Stimulated activated naive CD8-positive, alpha-beta T cell treated with anti-CD3 and anti-CD28 coated beads, Interleukin-15, Interleukin-2, amounts not matched to agents 100 U/mL and 50 U/mL, for 24 hours (primary cell): ENCODE measurements at places on chromosomes 7 and 10.

DNA sequence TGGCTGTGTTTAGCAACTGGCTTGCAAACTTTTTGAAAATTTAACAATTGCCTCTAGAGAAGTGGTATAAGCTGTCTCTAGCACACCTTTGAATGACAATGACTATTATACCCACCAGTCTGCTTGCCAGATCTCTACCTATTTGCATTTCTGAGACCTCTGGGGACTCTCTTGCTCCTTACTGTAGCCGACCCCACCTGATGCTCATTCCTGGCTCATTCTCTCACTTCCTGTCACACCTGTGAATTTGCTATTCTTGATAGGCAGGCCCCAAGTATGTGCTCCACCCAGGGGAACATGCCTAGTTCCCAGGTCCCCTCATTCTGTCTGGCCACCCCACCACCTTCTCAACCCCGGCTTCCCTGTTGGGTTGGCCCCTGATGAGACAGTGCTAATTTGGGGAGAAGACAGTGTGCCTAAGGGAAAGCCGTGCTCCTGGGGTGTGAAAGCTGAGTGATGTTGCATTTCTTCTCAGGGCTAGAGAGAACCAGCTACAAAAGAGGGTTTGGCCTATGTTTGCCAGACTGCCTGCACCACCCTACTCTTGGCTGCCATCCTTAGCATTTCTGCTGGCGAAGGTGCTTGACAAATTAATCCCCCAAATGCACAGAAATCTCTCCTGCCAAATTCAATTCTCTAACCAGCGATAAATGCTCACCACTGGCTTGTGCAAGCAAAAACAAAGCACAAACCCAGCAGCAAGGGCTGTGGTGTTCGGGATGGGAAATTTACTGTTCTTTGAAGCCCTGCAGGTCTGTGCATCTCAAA is 138.2 kb downstream of the RPS24 start:
- DNase-seq: no peak

DNA sequence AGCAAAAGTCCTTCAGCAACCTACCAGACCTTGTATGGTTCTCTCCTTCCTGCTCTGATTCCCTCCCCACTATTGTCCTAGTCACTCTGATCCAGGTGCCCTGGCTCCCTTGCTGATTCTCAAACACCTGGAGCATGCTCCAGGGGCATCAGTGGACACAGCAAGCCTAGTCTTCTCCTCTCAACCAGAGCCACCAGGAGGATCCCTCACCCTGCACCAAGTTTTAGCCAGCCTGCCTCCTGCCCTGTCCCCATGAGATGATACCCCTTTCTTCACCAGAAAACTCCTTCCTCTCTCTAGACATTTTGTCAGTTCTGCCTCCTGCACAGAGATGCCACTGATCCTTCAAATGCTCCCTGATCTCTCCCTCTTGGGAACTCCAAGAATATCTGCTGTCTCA is 11.0 kb downstream of the LLCFC1 start:
- no peak for DNase-seq

DNA sequence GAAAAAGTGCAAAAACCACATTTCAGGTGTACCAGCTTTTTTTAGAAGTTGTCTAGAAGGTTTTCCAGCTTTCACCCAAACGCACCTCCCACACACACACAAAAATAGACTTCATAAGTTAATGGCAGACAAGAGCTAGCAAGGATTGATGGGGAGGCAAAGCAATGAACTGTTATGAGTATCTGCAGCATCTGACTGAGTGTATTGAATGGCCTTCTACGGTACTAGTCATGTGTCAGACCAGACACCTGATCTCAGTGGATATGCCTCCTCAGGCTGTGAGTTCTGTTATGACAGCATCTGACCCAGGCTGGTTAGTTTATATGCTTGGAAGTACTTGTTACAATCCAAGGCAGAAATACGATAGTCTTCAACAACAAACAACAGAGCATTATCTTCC is 406.1 kb upstream of the AUTS2 start:
- DNase-seq: no peak

DNA sequence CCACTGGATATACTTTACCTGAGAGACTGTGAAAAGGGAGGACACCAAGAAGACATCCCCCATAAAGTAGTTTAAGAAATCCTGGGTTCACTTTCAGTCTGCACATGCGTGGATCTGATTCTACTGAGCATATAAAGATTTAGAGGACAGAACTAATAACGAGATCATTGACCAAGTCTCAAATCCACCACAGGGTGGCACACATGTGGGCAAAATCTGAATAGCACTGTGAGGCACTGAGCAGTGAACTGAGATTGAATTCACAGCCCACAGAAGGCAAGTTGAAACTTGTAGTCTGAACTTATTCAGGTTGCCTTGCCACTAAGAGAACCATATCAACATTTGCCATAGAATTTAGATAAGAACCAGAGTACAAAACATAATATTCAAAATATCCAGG is 818.6 kb downstream of the GRID1 start:
- DNase-seq: peak; percentile 5

GRCh38 chr10:130179640-130180039 is 43.4 kb downstream of the GLRX3 start:
- peak; percentile 24 for DNase-seq

DNA sequence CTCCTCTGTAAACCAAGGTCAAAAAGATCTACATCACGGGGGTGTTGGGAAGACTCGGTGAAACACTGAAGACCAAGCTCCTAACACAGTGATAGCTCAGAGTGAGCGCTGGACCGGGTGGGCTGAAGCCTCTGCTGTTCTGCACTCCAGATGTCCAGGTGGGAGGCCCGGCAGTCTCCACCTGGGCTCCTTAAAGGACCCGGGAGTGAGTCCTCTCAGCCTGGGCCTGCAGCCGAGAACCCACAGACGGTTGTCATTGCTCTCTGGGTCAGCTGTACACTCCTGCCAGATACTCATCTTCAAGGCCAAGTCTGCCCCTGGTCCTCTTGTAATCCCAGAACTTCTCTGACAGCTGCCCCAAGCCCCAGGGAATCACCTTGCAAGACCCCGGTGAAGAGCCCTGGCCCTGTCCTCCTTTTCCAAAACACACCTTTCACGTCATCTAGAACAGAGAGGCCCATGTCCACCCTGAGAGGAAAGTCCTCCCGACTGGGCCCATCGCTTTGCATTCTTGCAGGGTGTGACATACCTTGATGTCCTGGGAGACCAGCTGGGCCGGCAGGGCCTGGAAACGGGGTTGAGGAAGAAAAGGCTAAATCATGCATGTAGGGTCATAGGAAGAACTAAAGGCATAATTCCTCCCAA is 43.7 kb downstream of the COL17A1 start:
- DNase-seq: no peak

DNA sequence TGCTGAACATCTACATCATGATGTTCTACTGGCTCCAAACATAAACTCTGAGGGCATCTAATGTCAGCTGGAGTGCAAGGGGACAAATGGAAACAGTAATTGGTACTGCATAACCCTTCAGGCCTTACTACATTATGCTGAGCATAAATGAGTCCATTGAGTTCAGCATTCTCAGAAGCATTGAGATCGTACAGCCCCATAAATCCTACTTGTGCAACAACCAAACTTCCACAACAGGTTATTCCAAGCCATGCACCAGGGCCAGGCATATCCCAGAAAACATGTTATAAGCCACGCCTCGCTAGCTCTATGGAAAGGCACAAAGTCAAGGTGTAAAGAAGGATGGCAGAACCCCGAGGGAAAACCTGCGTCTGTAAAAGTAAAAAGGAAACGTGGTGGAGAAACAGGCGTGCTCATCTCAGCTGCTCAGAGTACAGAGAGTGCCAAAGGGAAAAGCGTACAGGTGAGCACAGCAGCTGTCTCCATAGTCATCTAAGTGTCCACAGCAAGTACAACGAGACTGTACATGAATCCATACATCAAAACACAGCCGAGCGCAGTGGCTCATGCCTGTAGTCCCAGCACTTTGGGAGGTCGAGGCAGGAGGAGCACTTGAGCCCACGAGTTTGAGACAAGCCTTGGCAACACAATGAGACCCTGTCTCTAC is 124.6 kb downstream of the PARD3 start:
- DNase-seq: no peak
